ENCODE measurements at places on chromosomes 5 and 9.

DNA sequence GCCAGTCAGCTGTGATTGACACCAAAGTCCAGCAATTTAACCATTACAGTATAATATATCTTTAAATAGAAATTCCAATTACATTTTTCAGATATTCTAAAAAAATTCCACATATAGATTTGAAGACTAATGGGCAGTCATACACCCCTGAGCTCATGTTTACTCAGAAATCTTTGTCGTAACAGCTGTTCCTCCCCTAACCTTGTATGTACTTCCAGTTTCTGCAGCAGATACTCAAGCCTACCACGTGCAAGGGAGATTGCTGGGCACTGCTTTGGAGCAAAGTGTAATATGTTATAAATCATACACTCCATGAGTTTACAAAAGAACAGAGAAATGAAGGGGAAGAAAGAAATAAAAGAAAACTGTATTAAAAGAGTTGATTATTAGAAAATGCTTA, 241.2 kb downstream of the TRIM32 start:
- no peak for DNase-seq

GRCh38 chr5:113000466-113000865, 23.9 kb downstream of the DCP2 start:
- no peak for DNase-seq

- DNase-seq, result peak; percentile 86
Measured at GRCh38 chr5:154371687-154372086, 74.1 kb upstream of the SAP30L start.

- DNase-seq, result peak; percentile 98
Measured at GRCh38 chr5:96226941-96227552, 206.0 kb downstream of the PCSK1 start.

GRCh38 chr5:72480841-72481240, 26.4 kb downstream of the ZNF366 start:
- no peak for DNase-seq

DNA sequence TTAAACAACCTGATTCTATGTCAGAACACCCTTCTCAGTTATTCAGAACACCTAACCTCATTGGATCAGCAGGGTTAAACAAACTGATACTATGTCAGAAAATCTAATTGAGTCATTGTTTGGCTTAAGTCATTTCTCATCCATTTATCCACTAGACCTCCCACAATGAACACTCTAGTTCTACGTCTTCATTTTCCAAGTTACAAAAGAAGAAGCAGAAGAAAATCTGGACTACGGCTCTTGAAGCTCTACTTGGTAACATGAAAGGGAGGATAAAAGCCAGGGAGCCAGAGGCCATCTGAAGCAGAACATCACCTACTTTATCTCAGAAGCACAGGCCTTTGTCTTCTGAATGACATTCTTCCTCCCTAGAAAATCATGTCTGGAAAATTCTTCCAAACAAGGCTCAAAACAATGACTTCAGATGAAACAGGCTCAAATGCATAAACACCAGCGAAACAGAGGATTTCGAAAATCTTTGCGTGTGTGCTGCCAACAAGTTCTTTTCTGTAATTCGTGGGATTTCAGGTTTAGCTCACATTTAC, 35.4 kb upstream of the TGFBI start:
- DNase-seq, result no peak

GRCh38 chr9:94112716-94113465, 28.6 kb downstream of the PTPDC1 start:
- DNase-seq, result no peak

GRCh38 chr9:92644278-92644677, 25.7 kb downstream of the IPPK start:
- no peak for DNase-seq

- DNase-seq, result no peak
Measured at GRCh38 chr9:25350011-25350410, 328.2 kb downstream of the TUSC1 start.

DNA sequence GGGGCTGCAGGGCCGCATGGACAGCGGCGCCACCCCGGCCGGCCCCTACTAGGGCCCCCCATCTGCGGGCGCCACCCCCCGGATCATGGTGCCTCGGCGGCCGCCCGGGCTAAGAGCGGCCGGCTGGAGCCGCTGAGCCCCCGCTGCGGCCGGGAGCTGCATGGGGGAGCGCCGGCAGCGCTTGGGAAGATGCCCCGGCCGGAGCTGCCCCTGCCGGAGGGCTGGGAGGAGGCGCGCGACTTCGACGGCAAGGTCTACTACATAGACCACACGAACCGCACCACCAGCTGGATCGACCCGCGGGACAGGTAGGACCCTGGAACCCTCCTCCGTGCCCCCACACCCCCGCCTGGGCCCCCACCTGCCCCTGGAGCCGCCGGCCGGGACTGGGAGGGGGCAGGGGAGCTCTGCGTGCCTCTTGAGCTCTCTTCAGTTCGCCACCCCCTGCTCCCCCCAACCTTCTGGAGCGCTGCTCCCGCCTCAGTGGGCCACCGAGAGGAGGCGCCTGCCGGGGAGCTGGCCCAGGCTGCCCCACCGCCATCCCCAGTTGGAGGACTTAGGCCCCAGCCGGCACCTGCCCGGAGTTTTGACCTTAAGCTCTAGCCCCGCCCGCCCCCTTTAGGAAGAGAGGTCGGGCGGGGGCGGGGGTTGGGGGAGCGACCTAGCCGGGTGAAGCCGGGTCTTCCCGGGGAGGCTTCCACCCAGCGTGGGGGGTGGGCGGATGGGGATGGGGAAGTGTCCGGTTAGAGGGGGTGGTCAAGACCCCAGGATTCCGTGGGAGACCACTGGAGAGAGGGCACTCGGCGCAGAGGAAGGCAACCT, 730 bp downstream of the WWC1 start:
- no peak for DNase-seq

DNA sequence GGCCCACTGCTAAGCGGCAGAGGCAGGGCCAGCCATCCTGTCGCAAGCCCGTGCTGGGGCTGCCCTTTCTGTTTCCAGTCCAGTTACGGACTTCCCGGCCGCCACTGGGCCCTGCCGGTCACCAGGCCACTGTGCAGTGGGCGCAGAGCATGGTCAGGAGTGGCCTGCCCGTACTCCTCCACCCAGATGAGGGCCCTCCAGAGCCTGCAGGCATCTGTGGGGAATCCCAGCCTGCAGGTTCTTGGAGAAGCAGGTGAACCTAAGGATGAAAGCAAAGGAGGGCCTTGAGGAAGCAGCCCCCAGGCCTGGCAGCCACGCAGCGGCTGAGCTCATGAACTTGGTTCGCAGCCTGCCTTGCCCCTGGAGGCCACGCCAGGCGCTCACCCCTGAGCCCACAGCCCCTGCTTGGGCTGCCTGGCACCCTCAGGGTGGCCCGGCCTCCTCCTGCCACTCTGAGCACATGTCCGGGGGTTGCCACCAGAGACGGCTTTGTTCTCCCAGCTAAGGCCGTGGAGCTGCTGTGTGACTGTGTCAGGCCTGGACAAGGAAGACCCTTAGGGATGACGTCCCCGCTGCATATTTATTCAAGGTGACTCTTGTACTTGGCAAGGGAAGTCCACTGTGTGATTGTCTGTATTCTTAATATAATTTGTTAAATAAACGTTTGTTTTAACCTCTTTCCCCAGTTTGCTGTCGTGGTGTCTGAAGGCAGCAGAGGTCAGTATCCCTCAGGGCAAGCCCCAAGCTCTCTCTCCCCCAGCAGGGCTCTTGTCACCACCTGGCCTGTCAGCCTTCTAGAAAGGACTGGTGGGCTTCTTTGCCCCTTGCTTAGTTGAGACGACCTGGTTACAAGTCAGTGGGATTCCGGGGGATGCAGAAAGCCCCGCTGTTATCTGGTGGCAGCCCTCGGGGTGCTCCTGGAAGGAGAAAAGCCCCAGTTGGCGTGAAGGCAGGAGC, 107.1 kb upstream of the LMX1B start:
- no peak for DNase-seq

DNA sequence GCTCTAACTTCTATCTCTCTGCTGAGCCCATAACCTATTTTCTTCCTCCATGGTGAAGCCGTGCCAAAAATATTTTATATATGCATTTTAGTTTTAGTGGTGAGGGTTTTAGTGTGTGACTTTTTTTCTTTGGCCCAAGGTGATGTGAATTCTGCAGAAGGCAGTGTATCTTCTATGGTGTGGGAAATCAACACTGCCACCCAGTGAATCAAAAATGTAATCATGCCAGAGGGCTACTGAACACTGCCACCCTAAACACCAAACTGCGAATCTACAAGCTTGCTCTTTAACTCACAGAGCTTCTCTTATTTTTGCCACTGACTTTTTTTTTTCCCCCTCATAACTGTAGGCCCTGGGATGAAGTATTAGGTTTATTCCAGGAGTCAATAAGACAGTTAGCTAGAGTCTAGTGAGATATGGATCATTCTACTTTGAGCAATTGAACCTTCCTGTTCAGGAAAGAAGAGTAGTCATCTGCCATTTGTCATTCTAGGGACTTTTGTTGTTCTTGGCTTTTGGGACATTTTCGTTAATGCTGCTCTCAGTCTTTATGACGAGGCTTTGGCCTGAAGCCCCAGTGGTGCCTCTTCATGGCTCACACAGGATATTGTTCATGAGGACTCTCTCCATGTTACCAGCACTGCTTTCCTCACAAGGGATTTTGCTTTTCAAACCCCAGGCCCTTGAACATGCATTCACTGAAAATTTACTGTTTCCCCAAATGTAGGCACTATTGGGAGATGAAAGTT, 53.1 kb downstream of the C7 start:
- DNase-seq, result no peak

All from fibroblast of skin of left biceps (primary cell).